Posterior vena cava (tissue), 2 donors: ENCODE measurements at places on chromosomes 13 and 19. TPM values are rescaled to one million over a fixed set of nuclear protein-coding genes. Genes with fewer than 3 reads are reported as not detected.

ZNF266 gene
- total RNA-seq = 20.0 TPM

GRCh38 chr13:33472446-33472845 lies 186.9 kb upstream of the STARD13 start:
- DNase-seq = no peak

GRCh38 chr19:3980353-3981251 lies 4.7 kb downstream of the EEF2 start:
- DNase-seq = no peak

- no peak for DNase-seq
Observed at GRCh38 chr19:19558055-19558454, 20.0 kb downstream of the CILP2 start.

GRCh38 chr19:6687114-6687513 lies 17.2 kb upstream of the TNFSF14 start:
- peak; percentile 30 for DNase-seq

DNA sequence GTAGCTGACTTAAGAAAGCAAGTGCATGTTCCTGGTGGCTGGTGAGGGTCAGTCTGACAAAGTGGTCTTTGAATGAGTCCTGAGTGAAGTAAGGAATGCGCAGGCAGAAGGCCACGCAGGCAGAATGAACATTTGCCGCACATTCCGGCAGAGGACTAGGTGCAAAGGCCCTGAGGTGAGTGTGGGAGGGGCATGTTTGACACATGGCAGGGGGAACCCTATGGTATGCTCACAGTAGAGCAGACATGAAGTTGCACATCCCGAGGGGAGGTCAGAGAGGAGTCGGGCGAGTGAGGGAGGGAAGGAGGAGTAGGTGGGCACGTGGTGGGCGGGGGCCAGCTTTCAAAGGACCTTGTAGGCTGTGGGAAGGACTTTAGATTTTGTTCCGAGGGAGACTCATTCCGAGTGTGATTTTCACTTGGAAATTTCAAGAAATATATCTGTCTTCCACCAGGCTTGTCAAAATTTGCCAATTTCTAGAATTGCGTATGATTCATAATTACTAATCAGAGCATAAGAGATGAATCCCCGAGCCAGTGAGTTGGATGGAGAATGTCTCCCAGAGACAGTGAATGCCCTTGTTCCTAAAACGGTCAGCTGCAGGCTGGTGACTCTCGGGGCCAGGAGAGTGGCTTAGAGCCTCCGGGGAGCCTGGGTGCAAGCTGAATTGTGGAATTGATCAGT lies 40.3 kb downstream of the ERICH6B start:
- no peak for DNase-seq

ZNF549 gene
- 4.3 TPM for total RNA-seq

NR1H2 gene
- 82.3 TPM for total RNA-seq

DNA sequence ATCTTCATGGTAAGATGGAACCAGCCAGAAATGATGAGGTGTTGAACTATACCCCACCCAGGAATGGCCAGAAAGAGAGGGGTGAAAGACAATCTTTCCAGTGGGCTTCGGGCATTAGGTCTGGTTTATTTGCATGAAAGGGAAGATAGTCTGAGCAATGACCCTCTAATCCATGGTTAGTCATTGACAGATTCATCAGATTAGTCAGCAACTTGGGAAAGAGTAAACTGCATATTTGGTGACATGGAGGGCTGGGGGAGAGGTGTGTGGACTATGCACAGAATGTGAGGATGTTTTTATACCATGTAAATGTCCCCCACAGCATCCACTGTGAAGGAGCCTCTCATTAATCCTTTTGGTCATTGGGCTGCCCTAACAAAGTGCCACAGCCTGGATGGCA lies 30.1 kb upstream of the USP12 start:
- DNase-seq = no peak

DNA sequence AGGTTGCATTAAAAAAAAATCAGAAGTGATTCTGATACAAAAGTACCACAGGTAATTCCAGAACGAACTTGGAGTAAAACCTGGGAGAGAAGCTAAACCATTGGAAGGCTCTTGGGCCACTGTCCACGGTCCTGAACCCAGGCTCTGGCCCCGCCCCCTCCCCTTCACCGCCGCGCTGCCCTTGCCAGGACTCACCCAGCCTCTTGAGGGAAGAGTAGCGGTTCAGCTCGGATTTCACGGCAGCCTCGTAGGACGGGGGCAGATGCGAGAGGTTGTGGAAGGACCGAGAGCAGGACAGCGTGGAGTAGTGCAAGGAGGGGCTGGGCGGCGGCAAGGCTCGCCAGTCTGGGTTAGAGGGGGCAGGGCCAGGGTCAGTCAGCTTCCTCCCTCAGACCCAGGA lies 5.7 kb downstream of the SHISA7 start:
- DNase-seq = no peak

F10 gene
- 48.4 TPM for total RNA-seq

GRCh38 chr19:4639531-4640246 lies 373 bp downstream of the TNFAIP8L1 start:
- no peak for DNase-seq

- DNase-seq = no peak
Observed at GRCh38 chr19:7542556-7543348, 7.2 kb downstream of the PNPLA6 start.

DNA sequence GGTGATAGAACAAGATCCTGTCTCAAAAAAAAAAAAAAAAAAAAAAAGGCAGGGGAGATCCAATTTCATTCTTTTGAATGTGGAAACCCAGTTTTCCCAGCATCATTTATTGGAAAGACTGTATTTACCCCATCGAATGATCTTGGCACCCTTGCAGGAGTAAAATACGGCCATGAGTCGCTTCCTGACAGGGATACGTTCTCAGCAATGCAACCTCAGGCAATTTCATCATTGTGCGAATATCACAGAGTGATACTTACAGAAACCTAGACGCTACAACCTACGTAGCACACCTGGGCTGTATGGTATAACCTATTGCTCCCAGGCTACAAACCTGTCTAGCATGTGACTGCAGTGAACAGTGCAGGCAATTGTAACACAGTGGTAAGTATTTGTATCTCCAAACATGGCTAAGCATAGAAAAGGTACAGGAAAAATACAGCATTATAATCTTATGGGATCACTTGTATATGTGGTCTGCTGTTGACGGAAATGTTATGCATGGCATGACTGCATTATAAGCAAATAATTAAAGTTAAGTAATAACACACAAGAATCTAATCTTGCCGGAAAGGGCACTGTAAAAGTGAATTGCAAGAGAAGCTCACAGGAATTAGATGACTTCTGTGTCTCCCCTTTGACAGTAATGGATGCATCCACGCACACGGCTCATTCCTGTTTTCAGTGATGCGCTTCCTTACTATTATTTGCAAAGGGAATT lies 24.1 kb downstream of the RFX2 start:
- DNase-seq = no peak

DNA sequence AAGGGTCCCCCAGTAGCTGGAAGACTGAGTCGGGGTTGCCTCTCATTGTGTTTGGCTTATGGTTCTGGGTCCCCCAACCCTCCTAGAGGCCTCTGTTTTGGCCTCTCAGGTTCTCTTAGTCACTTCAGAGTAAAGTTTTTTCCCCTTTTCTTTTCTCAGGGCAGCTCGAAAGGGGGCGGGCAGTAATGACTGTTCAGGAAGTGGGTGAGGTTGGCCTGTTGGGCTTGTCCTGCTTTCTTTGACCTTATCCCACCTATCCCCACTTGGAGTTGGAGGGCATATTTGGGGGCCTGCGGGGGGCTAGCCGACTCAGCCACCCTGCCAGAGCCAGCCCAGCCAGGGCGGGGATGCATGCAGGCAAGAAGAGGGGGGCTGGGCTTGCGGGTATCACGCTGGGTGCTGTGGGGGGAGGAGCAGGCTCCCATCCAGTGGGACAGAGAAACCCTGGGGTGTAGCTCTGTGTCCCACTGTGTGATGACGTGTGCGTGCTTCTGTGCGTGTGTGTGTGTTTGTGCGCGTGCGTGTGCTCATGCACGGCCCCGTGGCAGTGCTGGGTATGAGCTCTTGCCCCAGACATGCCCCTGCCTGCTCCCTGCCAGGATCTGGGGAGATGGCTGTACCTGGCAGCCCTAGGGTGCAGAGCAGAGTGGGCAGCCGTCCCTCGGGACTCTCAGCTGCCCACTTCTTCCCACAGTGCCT lies 1.4 kb downstream of the CIC start:
- peak; percentile 89 for DNase-seq

- DNase-seq = no peak
Observed at GRCh38 chr13:97307882-97308624, 85.9 kb downstream of the MBNL2 start.

SRRM5 gene
- total RNA-seq = 0.38 TPM

DNA sequence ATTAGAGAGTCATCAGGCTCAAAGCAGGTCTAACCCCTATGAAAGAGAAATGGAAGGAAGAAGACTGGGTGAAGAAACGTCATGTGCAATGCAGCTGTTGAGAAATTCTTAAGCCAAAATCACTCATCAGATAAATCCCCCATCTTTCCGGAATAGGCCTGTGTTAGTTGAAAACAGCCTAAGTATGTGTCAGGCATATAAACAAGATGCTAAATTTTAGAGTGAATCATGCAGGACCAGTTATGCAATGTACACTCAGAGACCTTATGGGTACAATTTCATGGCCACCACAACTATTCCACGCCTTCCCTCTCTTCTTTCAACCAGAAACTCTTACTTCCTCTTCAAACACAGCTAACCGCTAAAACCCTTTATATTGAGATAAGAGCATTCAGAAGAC lies 717.7 kb upstream of the ATXN8OS start:
- DNase-seq = no peak

DNA sequence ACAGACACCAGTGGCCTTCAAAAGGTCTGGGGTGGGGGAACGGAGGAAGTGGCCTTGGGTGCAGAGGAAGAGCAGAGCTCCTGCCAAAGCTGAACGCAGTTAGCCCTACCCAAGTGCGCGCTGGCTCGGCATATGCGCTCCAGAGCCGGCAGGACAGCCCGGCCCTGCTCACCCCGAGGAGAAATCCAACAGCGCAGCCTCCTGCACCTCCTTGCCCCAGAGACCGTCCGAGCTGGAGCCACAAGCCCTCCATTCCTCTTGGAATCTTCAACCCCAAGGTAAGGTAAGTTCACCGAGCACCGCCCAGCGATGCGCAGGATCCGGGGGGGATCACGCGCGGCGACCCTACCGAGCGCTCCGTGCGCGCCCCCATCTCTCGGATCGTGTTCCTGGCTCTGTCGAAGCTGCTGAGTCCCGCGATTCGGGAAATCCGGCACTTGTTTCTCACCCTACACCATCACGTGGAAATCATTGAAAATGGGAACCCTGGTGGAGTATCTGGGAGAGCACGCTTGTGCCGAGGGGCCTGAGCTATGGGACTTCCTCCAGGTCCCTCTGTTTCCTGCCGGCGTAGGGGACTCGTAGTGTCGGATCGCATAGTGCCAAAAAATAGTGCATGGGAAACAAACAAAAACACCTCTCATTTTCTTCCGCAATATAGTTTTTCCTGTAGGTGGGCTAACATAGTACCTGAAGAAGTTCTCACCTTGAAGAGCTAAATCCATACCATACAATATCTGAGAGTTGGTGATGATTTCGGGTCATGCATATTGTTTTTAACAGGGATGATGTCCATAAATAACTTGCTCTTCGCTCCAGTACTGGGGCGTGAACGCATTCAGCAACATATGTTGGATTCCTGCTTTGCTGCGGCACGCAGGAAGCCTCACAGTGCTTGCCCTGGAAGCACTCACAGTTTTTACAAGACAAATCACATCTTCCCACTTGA lies 9.3 kb downstream of the PDX1 start:
- DNase-seq = no peak

EBI3 gene
- 2.0 TPM for total RNA-seq

GRCh38 chr13:84366506-84366905 lies 484.2 kb upstream of the SLITRK1 start:
- no peak for DNase-seq

DNA sequence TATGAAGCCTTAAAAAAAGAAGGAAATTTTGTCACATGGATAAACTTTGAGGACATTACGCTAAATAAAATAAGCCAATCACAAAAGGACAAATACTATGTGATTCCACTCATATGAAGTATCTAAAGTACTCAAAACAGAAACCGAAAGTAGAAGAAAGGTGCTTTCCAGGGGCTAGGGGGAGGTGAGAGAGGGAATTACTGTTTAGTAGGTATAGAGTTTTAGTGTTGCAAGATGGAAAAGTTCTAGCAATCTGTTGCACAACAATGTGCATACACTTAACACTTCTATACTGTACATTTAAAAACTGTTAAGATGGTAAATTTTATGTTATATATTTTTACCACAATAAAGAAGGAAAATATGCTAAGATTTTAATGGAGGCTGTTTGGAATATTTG lies 83.0 kb downstream of the POLR1D start:
- no peak for DNase-seq

- no peak for DNase-seq
Observed at GRCh38 chr13:25901460-25902376, 150.1 kb downstream of the SHISA2 start.

DNA sequence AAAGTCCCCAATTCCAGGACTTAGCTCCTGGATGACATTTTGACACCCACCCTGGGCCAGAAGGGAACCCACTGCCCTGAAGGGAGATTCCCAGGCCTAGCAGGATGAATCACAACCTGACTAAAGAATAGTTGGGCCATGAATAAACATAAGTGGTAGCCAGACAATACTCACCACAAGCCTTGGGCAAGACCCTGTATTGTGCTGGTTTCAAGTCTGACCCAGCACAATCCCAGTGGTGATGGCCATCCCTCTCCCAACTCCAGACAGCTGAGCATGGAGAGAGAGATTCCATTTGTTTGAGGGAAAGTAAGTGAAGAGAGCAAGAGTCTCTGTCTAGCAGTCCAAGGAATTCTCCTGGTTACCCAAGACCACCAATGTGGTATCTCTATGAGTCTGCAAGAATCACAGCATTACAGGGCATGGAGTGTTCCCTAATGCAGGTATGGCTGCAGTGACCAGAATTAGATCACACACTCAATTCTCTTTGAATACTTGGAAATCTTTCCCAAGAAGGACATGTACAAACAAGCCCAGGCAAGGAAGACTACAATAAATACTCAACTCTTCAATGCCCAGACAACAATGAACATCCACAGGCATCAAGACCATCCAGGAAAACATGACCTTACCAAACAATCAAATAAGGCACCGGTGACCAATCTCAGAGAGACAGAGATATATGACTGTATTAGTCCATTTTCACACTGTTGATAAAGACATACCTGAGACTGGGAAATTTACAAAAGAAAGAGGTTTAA lies 158.0 kb downstream of the VWA8 start:
- DNase-seq = no peak

DLL3 gene
- not detected for total RNA-seq

GRCh38 chr13:71149498-71150363 lies 717.3 kb downstream of the DACH1 start:
- no peak for DNase-seq

ADGRE3 gene
- 0.23 TPM for total RNA-seq

- no peak for DNase-seq
Observed at GRCh38 chr19:34639491-34640085, 37.4 kb downstream of the SCGB2B2 start.

ZNF844 gene
- total RNA-seq = 14.9 TPM

KLK12 gene
- not detected for total RNA-seq
